ENCODE measurements at places on chromosomes 1 and 21.
A peak's percentile ranks its signal among the peaks of the same experiment; 100 is the strongest.

GRCh38 chr1:174775621-174776020, 224.1 kb upstream of the CACYBP start:
- DNase-seq, result no peak

GRCh38 chr1:193498088-193498655, 311.8 kb upstream of the B3GALT2 start:
- DNase-seq, result no peak

DNA sequence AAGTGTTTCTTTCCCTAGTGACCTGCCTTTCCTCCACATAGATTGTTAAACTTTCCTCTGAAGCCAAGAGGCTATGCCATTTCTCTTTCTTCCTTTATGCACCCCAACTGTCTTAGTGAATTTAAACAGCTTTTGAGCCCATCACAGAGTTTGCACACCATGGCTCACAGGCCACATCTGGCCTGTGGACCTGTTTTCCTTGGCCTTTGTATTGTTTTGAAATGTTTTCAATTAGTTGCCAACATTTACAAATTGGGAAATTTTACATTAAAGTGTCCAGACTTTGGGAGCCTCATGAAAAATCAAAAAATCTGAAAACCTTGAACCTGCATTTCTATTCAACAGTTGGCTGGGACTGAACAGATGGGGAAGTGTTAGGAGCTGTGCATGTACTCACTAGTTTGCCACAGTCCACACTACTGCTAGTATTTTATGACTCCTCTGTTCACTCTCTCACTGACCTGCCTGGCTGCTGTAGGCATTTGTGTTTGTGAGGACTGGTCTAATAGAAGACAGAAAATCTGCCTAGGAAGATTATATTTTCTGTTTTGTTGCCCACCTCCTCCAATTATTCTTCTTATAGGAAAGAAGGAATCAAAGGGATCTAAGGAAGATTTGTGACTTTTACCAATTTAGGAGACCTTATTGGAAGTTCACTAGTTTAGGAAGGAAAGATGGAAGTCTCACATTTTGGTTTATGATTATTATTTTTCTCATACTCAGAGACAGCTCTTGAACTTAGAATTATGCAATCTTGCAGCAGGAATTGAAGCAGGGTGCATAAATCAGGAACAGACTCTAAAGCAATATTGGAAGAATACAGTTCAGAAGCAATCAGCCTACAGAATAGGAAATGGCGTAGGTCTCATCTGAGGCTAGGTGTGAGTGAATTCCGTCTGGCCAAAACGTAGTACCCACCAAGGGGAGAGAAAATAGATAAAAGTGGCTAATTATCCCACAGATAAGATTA, 134.7 kb downstream of the HLX start:
- no peak for DNase-seq

DNA sequence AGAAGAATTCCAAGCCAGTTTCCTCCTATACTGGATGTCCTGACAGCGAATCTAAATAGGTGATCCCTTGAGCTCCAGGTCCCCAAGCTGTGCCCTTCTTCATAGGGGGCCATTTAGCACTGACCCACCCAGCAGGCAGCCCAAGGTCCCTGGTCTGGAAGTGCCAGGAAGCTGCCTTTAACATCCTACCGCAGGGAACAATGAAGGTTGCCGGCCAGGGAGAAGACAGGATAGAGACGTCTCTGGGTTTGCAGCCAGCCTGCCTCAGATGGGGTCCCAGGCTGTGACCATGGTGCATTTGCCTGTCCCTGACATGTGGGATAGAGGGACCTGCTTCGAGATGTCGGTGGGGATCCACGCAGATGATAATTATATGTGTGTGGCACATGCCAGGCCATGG, 2.7 kb upstream of the RIPK4 start:
- DNase-seq, result no peak

DNA sequence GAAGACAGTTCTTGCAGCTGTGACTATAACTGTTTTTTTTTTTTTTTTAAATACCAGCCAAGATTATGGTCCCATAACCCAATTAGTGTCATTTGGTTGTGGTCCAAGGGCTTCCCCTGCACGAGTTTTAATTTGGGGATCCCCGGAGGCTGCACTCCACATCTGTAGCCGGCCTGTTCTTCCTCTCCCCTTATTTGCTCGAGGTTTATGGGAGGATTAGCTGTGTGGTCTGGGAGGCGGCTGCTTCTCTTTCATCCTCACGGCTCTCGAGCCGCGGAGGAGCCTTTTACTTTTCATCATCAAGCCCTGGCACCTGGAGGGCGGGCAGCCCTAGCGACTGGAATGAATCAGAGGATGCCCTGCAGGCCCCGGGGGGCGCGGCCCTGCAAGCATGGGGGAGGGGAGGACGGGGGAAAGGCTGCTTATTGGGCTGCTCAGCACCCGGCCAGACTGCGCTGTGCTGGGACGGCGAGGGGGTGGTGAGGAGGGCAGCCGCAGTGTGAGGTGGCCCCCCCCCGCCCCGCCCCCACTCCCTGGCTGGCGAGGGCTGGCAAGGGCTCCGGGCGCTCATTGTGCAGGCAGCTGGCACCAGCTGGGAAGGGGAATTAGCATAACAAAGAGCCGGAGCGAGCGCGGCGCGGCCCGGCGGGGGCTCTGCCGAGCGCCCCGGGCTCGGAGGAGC, 18.5 kb downstream of the SERTAD4 start:
- no peak for DNase-seq

- DNase-seq, result no peak
These were observed 1.9 kb upstream of the GNB1 start for GRCh38 chr1:1892763-1893120.

GRCh38 chr1:117780687-117781475, 148.5 kb downstream of the GDAP2 start:
- DNase-seq, result peak; percentile 90

DNA sequence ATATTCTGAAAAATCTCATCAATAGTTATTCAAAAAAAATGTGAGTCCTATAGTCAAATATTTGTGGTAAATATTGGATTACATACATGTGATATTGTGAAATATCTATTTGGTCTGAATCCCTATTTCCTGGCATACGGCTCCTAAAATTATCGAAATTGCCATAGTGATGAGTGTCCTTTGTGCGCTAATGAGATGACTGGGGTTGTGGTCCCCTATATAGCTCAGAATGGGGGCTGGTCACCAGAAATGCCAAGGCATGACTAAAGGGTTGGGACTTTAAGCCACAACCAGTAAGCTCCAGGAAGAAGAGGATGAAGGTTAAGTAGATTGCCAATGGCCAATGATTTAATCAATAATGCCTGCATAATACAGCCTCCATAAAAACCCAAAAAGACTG, 610.2 kb upstream of the CHRM3 start:
- DNase-seq, result no peak

DNA sequence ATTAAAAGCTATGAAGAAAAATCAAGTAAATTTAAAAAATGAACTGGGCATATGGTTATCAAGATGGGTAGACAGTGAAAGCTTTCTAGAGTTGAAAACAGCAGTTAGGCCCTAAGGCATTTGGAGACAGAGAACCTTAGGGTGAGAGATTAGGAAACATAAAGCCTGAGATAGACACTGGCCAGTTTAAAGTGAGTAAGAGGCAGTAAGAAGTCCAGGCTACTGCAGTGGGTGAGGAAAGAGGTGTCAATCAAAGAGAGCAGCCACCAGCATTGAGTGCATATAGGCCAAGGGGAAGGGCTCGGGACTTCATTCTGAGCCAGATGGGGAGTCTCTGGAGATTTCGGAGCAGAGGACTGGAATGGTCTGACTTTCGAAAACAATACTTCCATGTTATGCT, 1360.5 kb upstream of the ADGRL4 start:
- no peak for DNase-seq

GRCh38 chr1:59243978-59244377, 52.9 kb upstream of the FGGY start:
- no peak for DNase-seq

- peak; percentile 39 for DNase-seq
These were observed 23.8 kb upstream of the CPLANE2 start for GRCh38 chr1:16260814-16261213.

DNA sequence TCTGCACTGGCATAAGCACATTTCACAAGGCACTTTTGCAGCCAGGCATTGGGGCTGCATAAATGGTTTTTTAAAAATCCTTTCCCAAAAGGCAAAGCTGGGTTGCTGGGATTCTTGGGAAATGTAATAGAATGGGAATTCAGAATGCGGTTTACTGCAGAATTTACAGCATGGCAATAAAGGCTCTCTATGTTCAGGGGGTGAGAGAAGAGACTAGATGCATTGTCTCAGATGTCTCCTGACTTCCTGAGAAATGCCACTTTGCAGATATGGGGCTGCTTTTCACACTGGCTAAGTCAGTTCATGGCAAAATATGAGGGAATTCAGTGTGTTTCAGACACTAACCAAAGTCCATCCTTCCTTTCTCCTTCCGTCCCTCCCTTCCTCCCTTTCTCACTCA, 13.5 kb downstream of the FCGR2B start:
- DNase-seq, result no peak

DNA sequence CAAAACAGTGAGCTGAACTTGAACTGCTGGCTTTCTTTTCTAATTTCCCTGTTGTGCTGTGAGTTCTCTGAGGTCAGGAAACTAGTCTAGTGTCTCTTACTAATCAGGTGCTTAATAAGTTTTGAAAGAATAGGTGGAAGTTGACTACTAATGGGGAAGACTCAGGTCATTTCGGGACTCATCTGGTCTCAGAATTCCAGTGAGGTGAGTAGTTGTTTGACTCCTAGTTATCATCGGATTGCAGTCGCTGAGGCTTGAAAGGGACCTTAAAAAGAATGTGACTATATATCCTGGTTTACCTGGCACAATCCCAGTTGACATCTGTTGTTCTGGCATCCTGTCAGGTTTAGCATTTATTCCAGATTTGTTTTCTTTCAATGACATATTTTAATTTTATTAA, 81.4 kb upstream of the SPAG17 start:
- DNase-seq, result no peak

GRCh38 chr1:224620105-224620504, 4.0 kb downstream of the CNIH3 start:
- DNase-seq, result no peak

DNA sequence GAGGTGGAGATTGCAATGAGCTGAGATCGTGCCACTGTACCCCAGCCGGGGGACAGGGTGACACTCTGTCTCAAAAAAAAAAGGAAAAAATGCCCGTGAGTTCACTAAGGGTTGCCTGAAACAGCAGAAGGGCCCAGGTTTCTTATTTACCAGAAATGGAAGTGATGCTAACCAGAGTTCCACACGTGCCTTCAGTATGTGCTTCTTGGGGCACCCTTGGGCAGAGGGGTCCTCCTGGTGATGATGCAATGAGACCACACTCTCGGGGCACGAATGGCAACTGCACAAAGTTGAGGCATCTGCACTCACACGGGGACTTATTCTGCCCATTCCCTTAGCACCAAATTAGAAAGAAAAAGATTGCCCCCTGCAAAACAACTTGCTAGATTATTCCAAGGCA, 29.2 kb downstream of the OLIG1 start:
- DNase-seq, result no peak

GRCh38 chr1:100506217-100506616, 31.7 kb upstream of the GPR88 start:
- DNase-seq, result peak; percentile 58

DNA sequence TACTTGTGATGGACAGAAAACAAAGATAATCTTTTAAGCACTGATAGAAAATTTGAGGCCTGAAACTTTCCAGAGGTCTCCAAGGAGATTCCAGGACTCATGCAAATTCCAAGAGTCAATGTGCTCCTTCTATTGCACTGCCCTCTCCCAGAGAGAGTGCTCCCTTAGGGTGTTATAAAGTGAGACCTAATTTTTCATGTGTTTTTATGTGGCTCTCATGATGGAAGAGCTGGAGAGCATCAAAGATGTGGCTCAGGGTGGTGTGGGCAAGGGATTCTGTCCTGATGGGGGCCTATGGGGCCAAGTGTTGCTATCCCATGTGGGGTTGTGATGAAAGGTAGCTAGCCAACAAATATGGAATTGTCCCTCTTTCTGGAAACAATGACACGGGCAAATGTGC, 101.3 kb downstream of the PRRX1 start:
- no peak for DNase-seq

DNA sequence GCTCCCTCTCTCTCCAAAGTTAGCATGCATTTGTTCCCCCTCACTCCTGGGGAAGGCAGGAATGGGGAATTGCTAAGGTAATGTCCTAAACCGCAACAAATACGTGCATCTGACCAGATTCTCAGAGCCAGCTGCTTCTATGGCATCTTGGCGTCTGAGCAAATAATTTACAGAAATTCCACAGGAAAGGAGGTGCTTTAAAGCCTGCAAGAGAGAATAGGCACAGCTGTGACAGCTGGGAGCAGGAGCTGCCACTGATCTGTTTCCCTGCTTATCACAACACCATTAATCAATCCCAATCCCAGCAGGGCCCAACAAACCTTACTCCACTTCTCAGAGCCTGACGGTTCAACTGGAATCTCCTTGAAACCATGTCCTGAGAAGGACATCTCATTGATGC, 83.5 kb upstream of the ZNF281 start:
- DNase-seq, result no peak

GRCh38 chr1:1169429-1170214, 4.1 kb upstream of the TTLL10 start:
- no peak for DNase-seq

DNA sequence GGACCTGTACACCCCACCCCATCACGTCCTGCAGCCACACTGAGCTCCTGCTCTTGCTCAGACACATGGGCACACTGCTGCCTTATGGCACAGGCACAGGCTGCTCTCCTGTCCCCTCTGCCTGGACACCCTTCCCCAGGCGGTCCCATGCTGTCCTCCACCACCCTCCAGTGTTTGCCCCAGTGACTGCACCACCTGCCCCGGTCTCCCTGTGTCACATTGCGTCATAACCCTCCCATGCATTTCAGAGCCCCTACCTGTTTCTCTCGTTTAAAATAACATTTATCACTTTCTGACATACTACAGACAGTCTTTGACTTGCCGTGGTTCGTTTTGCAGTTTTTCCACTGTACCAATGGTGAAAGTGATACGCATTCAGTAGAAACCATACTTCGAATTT, 159.2 kb downstream of the CAMTA1 start:
- no peak for DNase-seq

DNA sequence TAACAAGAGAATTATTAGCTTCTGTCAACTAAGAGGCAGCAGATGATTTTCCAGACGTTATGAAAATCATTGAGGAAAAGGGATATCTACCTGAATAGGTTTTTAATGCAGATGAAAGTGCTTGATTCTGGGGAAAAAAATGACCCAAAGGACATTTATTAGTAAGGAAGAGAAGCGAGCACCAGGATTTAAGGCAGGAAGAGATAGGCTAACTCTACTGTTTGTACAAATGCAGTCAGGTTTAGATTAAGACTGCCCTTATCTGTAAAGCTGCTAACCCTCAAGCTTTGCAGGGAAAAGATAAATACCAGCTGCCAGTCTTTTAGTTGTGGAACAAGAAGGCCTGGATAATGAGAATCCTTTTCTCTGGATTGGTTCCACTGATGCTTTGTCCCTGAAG, 33.0 kb upstream of the LRIG2 start:
- DNase-seq, result no peak

- DNase-seq, result peak; percentile 74
These were observed 7.7 kb downstream of the ZBTB21 start for GRCh38 chr21:42002421-42002958.

Measured in fibroblast of skin of left quadriceps (primary cell).